ENCODE measurements at places on chromosomes 13 and 19.

- DNase-seq: no peak
These were observed 3.5 kb downstream of the LGALS7B start for GRCh38 chr19:38792250-38793111.

- no peak for DNase-seq
These were observed 205.5 kb upstream of the SOX21 start for GRCh38 chr13:94917824-94918223.

GRCh38 chr19:39386557-39386956 is 4.3 kb downstream of the PAF1 start:
- no peak for DNase-seq

DNA sequence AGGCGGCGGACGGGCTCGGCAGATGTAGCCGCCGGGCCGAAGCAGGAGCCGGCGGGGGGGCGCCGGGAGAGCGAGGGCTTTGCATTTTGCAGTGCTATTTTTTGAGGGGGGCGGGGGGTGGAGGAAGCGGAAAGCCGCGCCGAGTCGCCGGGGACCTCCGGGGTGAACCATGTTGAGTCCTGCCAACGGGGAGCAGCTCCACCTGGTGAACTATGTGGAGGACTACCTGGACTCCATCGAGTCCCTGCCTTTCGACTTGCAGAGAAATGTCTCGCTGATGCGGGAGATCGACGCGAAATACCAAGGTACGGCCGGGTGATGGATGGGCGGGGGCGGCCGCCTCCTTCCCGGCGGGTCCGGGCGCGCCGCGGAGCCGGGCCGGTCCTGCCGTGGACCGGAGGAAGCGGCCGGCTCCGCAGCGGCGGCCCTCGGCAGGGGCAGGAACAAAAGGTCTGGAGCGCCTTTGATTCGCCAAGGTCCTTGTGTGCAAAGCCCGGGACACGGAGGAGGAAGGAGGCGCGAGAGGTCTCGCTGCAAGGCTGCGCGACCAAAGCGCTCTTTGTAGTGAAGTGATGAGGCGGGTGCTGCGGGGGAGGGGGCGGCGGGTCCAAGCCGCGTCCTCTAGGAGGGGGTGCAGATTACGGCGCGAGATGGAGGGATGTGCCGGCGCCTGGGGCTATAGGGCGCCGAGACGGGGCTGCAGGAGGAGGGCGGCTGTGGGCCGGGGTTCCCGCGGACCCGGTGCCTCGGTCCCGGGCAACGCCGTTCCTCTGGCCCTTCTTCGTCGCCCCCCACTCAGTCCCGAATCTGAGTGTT is 689 bp downstream of the ING1 start:
- DNase-seq: no peak

- DNase-seq: no peak
These were observed 294.5 kb downstream of the SLC7A1 start for GRCh38 chr13:29301027-29301426.

- no peak for DNase-seq
These were observed 60.2 kb upstream of the GTF2F2 start for GRCh38 chr13:45060062-45060461.

- DNase-seq: peak; percentile 68
These were observed 170.0 kb downstream of the KDM4B start for GRCh38 chr19:5138606-5139582.

GRCh38 chr19:33211794-33212435 is 13.7 kb downstream of the SLC7A10 start:
- no peak for DNase-seq

DNA sequence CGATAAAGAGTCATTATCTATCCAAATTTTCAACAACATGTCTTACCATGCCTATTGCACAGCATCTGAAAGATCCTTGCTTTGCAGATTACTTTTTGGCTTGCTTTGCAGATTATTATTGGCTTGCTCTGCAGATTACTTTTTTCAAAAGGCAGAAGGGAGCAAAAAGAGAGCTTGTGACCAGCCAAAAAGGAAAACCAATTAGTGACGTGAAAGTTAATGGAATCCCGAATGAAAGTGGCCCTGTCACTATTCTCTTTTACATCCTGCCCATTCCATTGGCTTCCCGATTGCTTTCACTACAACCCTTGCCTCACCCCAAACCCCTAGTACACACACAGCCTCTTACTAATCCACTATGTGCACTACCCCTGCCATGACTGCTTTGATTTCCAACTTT is 81.3 kb downstream of the LHFPL6 start:
- DNase-seq: no peak

- no peak for DNase-seq
These were observed 207.8 kb downstream of the FOXO1 start for GRCh38 chr13:40458720-40458990.

DNA sequence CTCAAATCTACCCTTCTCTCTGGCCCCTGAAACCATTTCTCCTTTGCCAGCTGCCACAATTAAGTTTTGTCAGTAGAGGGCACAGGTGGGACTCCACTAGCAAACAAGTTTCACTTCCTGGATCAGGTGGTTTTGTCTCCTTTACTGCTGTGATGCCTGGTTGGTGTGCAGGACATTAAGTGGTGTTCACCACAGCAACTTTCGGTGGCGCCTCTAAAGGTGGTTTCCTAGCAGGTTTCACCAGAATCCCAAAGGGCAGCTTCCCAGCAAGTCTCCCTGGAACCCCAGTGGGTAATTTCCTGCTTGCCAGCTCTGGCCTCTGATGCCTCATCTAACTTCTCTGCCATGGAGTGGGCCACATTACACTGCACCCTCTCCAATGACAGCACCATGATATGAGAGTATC is 16.6 kb downstream of the MED4 start:
- no peak for DNase-seq

DNA sequence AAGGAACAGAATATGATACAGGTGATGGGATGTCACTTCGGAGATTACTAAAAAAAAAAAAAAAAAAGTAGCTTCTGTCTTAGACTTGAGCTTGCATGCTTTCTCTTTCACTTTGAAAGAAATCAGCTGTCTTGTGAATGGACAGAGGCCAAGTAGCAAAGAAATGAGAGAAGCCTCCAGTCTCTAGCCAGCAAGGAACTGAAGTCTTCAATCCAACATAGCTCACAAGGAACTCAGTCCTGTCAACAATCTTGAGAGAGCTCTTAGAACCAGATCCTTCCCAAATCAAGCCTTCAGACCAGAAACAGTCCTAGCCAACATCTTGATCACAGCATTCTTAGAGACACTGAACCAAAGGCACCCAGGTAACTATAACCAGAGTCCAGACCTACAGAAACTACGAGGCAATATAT is 7.7 kb downstream of the N4BP2L2 start:
- no peak for DNase-seq

DNA sequence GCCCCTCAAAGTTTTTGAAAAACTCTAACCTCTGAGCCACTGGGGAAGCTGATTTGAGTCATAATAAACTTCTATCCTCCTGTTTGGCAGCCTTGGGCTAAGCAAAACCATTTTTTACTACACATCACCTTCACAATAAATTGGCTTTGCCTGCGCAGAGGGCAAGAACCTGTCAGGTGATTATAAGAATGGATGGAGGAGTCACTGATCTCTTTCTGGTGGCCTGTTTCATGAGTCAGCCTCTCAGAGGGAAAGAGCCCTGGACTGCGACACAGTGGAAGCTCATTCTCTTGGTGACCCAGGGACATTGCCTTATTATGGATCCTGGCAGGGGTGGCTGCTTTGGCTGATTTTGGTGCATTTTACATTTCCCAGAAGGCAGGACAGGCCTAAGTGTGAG is 17.5 kb upstream of the PSG9 start:
- no peak for DNase-seq

DNA sequence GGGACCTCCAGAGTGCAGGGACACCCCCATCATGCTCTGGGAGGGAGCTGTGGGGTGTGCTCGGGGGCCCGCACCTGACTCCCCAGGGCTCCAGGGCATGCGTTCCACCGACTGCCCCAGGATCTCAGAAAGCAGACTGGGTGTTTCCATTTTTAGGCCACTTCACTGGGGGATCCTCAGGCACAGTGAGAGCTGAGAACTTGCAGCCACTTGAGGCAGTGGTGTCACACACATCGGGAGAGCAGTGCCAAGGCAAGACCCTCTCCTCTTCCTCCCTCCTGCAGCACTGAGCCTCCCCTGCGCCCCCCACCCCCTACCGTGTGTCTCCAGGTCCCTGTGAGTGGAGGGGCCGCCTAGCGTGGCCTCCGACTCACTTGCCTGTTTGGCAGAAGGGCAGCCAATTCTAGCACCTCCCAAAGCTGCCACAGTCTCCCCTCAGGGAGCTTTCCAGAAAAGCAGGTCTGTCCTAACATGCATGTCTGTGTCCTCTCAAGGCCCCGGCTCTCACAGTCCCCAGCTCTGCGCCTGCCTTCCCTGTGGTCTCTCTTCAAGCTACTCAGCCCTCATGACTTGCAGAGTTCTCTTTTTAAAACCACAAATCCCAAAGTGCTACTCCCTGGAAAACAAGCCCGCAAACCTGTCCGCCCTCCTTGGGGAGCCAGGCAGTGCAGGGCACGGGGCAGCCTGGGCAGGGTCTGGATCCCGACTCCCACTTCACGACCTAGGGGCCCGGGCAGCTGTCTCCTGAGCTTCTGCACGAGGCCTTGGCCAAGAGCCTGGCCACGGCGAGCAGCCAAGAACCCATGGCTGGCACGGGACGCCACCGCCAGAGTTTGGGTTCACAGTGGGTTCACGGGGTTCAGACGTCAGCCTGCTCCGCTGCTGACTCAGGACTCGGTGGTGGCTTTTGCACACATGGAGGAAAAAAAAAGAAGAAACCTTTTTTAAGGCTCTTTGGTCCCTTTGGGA is 94.1 kb downstream of the STK24 start:
- DNase-seq: no peak

DNA sequence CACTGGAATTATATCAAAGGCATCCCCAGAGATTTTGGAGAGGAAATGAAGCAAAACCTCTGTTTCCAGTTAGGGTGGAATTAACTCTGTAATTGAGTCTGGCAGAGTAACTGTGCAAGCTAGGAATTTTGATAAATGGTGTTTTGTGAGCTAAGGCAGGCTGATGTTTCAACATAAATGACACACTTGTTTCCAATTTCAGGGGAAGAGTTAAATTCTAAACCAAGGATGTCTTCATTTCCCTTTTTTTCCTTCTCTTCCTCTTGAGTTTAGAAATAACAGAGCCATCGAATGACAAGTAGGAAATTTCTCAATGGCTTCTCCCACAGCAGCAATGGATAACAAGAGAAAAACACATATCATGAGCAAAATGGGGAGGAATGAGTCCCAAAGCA is 131.2 kb downstream of the IRS2 start:
- DNase-seq: no peak

All from HTR-8/SVneo (cell line).